ENCODE measurements at places on chromosomes 1 and 21. TPM values are rescaled to one million over a fixed set of nuclear protein-coding genes. Genes with fewer than 3 reads are reported as not detected.

The KCND3 gene
- total RNA-seq = not detected

The KHDRBS1 gene
- total RNA-seq = 157 TPM

The SYNC gene
- total RNA-seq = not detected

The IGSF5 gene
- total RNA-seq = not detected

The PRMT6 gene
- 15.4 TPM for total RNA-seq
